CD4-positive, alpha-beta T cell (primary cell): ENCODE measurements at places on chromosomes 1 and 21.
A peak's percentile ranks its signal among the peaks of the same experiment; 100 is the strongest.

GRCh38 chr1:64474665-64475439 lies 4.9 kb downstream of the CACHD1 start:
- DNase-seq = no peak

DNA sequence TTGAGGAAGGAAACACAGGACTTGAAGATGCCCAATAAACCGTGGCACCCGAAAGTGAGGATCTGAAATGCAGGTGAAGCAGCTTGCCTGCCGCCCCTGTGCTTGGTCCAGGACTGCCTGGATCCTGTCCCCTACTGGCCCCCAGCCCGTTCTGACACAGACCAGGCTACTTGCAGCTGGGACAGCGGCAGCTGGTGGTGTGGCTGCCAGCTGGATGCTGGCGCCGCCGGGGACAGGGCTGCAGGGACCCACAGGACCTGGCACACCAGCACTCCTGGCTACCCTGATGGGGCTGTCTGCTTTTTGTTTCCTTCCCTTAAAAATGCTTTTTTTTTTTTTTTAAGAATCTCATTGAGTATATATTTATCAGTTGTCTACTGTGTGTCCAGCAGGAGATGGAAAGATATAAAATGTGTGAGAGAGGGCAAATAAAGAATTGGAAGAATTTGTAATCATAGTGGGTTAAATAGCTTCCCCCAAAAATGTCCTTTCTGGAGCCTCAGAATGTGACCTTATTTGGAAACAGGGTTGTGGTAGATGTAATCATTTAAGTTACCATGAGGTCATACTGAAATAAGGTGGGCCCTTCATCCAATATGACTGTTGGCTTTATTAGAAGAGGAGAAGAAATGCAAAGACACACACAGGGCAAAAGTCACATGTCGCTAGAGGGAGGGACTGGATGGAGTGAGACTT lies 165.6 kb downstream of the DSCAM start:
- DNase-seq = no peak

DNA sequence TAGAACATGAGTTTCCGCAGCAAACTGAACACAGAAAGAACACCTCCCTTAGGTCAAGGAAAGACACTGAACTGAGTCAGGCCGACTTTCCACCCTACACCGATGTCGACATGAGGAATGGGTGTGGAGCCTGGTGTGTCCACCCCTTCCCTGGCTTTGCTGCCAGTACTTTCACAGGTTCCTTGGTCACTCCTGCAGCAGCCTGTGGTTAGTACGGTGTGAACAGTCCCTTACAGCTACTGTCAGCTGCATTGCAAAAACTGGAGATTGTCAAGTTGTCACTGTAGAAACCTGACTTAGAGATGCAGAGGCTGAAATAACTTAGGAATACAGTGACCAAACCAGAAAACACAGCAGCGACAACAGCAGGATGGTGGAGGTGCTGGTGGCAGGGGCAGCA lies 7.1 kb downstream of the PGLYRP3 start:
- DNase-seq = no peak

GRCh38 chr1:30719406-30720270 lies 3.7 kb downstream of the MATN1 start:
- no peak for DNase-seq

GRCh38 chr21:28725396-28725795 lies 267.3 kb downstream of the LTN1 start:
- DNase-seq = no peak

DNA sequence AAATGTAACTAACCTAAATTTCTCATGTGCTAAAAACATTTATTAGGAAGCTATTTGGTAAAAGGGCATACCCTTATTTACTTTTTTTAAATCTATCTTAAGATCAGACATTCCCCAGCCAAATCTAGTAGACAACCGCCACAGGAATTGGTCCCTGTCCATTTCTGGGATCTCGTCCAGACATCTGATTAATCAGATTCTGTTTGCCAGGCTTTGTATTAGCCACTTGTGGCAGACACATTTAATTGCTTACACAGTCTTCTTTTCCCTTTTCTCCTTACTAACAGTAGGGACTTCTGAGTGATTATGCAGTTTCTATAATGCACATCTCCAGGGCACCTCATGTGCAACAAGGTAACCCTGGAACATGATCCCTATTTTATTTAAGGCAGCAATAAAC lies 449.0 kb upstream of the RGS18 start:
- DNase-seq = no peak

DNA sequence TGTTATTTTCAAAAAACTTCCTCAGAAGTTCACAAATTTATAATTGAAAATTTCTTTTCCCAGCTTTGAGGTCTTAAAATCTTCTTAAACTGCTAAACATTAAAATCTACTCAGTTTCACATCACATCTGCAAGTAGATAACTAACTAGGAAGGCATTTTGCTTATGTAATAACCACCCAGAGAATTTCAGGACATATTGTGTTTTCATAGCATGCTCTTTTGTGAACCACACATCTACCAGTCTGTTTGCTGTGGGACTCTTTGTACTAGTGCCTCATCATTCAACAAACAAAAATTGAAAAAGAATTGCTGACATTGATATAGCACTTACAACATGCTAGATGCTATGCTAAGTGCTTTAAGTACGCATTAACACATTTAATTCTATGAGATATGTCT lies 31.6 kb upstream of the C1orf146 start:
- DNase-seq = no peak

DNA sequence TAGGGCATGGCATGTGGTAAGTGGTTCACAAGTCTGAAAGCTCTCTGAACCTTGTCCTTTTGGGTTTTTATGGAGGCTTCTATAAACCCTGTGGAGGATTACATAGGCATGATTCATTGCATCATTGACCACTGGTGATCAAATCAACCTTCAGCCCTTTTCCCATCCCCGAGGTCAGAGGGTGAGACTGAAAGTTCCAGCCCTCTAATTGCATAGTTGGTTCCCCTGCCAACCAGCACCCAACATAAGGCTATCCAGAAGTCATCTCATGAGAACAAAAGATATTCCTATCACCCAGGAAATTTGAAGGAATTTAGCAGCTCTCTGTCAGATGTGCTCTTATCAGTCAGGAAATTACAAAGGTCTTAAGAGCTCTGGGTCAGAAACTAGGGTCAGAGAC lies 89.5 kb upstream of the ARTN start:
- no peak for DNase-seq

DNA sequence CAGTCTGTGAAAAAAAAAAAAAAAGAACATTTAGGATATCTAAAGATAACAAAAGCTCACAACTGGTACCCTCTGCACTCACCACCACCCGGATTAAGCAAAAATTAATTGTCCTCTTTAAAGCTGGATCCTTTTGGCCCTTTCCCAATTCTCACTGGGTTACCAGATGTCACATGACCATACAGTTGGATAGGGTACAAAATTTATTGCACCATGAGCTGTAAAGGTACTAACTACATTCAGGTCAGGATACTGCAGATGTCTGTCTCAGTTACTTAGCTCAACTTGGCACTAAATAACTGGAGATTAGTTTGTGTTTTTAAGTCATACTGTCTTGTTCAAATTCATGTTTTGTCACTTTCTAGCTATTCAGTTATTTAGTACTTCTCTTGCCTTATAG lies 96.3 kb downstream of the GPATCH2 start:
- DNase-seq = no peak

DNA sequence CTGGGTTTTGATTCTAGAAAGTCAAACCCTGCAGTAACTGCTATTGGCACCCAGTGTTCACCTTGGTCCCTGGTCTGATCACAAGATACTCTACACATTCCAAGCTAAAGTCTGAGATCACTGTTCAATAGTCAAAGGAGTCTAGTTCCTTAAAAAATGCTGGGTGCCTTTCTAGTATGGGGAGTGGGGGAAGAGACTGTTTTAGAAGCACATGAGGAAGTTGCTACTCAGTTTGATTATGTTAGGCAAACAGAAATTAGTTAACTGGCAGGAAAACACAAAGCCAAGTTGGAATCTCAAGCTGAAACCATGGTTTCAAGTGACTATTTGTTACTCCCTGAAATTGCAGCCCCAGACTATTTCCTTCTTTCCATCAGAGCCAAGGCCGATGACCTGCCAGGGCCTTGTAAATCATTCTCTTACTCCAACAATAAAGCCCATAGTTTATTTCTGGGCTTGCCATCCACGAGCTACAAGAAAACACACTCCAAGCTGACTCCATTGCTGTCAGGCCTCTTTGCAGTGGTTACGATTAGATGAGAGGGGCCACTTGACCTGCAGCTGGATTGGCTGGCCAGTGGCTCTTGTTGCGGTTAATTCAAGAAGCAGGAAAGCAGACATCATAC lies 21.1 kb upstream of the VTCN1 start:
- DNase-seq = no peak

- no peak for DNase-seq
Observed at GRCh38 chr1:85315789-85316188, 39.4 kb upstream of the BCL10 start.

- DNase-seq = no peak
Observed at GRCh38 chr1:240134596-240134995, 42.9 kb downstream of the FMN2 start.

GRCh38 chr1:53959664-53960250 lies 13.6 kb downstream of the LRRC42 start:
- DNase-seq = peak; percentile 72

DNA sequence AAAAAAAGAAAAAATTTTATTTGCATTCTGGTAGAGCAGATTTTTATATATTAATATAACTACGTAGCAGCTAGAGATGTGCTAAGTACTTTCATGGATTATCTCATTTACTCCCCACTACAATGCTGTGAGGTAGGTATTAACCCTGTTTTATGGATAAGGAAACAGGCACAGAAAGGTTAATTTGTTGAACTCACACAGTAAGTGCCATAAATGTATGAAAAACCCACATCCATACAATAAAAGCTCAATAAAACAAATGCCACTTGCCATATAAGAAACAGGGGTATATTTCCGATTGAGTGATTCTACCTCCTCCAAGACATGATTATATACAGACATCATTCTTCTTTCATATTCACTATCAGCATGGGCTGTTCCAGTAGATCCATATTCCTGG lies 83.1 kb downstream of the INTS7 start:
- DNase-seq = no peak

GRCh38 chr1:54806931-54807611 lies 5.9 kb upstream of the TTC22 start:
- DNase-seq = no peak

- DNase-seq = no peak
Observed at GRCh38 chr21:46322351-46323226, 1.1 kb downstream of the C21orf58 start.

- DNase-seq = no peak
Observed at GRCh38 chr1:32242341-32242851, 4.6 kb upstream of the FAM167B start.

DNA sequence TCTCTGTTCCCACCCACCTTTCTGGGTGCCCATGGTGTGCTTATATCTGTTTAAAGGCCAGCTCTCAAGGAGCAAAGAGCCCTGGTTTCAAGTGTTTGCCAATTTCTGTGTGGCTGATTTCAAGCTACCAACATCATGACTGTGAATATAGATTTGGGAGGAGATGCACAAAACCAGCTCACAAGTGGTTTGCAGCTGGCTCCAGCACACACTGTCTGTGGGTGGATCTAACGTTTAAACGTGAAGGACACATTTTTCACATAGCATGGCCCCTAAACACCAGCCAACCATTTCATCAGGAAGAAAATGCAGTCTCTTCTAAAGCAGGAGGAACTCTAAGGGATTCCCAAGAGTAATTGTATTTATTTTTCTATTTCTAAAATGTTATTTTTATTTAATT lies 65.2 kb downstream of the FCRL5 start:
- no peak for DNase-seq

GRCh38 chr1:185972096-185972850 lies 238.1 kb downstream of the HMCN1 start:
- no peak for DNase-seq

GRCh38 chr1:9044236-9044635 lies 18.0 kb upstream of the SLC2A7 start:
- DNase-seq = no peak

DNA sequence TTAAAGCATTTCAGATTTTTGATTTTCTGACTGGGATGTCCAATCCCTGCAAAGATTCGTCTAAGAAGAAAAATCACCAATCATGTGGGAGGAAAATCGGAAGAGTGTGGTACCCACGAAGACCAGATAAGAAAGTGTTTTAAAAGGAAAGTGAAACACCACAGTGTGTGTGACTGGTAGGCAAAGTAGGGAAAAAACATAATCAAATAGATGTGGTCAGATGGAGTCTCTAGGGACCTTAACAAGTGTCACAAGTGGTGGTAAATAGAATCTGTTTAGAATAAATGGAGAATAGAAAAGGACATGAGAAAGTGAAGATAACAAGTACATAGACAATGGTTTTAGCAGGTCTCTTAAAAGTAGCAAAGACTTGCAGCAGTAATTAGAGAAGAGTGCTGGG lies 154.6 kb downstream of the SLC30A10 start:
- no peak for DNase-seq

DNA sequence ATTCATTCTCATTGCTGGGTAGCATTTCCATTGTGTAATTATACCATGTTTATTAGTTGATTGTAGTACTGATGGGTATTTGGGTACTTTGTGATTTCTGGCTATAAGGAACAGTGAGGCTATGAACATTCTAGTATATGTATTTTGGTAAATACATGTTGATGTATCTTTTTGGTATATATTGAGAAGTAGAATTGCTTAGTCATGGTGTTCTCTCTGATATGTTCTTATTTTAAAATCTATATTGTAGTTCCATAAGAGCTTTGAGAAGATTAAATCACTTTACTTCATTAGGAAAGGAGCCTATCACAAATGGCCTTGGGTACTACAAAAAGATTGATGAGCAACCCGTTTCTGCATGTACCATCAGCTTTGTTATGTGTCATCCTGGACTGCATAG lies 13.4 kb downstream of the MIXL1 start:
- DNase-seq = no peak

GRCh38 chr1:52168373-52169080 lies 26.6 kb downstream of the ZFYVE9 start:
- DNase-seq = no peak
